ENCODE measurements at places on chromosomes 1 and 21. TPM values are rescaled to one million over a fixed set of nuclear protein-coding genes. Genes with fewer than 3 reads are reported as not detected.

The PCBP3 gene
- 0.78 TPM for total RNA-seq

The G0S2 gene
- 56.6 TPM for total RNA-seq

The AMIGO1 gene
- total RNA-seq: 11.8 TPM

The KPRP gene
- total RNA-seq: not detected

The DNMT3L gene
- total RNA-seq: not detected

The SERINC2 gene
- total RNA-seq: 36.7 TPM

The SMCP gene
- total RNA-seq: not detected

The ZZZ3 gene
- 141 TPM for total RNA-seq

The HPCAL4 gene
- 1.1 TPM for total RNA-seq

The FGR gene
- total RNA-seq: 165 TPM

The HAO2 gene
- total RNA-seq: not detected

GRCh38 chr1:234727018-234727940 lies 117.3 kb upstream of the IRF2BP2 start:
- DNase-seq: no peak

- DNase-seq: no peak
Measured at GRCh38 chr1:208019257-208019656, 108.3 kb upstream of the CD34 start.

DNA sequence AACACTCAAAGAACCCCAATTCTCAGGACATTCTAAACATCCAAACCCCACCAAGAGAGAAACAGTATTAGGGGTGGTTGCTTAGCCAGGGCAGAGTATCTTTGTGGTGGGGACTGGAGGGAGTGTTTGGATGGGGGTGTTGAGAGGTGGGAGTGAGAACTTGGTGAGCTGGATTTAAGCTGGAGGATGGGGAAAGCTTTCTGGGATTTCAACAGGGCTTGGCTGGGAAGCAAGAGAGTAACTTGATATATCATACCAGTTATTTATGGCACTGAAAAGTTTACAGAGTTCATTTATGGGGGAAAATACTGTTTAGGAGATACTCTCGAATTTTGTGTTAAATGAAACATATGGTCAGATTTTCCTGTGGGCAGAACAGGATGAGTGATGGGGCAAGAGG lies 6.8 kb upstream of the CNIH3 start:
- DNase-seq: no peak

DNA sequence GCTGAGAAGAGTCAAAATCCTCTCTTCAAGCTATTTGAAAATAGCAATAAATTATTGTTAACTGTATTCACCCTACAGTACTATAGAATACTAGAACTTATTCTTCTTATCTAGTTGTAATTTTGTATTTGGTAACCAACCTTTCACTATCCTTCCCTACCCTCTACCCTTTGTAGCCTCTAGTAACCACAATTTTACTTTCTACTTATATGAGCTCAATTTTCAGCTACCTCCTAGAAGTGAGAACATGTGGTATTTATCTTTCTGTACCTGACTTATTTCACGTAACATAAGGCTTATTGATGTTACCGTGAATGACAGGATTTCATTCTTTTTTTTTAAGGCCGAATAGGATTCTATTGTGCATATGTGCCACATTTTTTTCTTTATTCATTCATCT lies 30.0 kb downstream of the ZC3H11B start:
- DNase-seq: no peak

- no peak for DNase-seq
Measured at GRCh38 chr1:83043244-83043643, 955.7 kb downstream of the TTLL7 start.

DNA sequence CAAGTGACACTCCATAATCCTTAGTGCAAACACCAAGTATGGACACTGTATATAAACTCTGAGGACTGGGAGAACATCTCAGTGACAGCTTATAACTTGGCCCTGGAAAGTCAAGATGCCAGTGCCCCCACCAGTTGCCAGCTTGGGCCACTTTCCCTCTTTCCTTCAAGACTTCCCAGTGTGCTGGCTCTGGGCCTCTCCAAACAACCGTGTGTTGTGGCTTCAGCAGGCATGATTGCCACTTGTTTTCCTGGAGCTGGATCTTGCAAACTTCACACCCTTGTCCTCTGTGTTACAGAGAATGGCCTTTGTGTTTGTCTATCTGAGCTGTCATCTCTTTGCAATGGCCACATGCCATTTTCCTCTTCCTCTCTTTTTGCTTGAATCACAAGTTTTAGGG lies 37.0 kb downstream of the CCDC185 start:
- DNase-seq: no peak

- no peak for DNase-seq
Measured at GRCh38 chr21:29441651-29442050, 142.9 kb downstream of the BACH1 start.

GRCh38 chr1:43348343-43348808 lies 10.4 kb upstream of the CDC20 start:
- peak; percentile 37 for DNase-seq

- no peak for DNase-seq
Measured at GRCh38 chr1:57803586-57803985, 379.7 kb upstream of the DAB1 start.

DNA sequence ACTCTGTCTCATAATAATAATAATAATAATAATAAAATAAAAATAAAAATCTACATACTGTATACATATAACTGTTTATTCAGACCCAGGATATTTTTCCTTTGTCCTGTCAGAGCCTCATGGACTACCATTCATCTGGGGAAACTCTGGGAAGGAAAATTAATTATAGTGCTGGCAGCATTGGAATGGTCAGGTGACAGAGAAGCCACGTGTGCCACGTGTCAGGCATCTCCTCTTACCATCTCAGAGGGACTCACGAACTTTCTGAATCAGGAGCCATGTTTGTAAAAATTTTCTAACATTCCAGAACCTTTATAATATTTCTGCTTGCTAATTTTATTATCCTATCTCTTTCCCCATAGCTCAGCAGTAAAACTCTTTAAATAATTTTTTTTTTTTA lies 97.8 kb upstream of the HNRNPU start:
- no peak for DNase-seq

DNA sequence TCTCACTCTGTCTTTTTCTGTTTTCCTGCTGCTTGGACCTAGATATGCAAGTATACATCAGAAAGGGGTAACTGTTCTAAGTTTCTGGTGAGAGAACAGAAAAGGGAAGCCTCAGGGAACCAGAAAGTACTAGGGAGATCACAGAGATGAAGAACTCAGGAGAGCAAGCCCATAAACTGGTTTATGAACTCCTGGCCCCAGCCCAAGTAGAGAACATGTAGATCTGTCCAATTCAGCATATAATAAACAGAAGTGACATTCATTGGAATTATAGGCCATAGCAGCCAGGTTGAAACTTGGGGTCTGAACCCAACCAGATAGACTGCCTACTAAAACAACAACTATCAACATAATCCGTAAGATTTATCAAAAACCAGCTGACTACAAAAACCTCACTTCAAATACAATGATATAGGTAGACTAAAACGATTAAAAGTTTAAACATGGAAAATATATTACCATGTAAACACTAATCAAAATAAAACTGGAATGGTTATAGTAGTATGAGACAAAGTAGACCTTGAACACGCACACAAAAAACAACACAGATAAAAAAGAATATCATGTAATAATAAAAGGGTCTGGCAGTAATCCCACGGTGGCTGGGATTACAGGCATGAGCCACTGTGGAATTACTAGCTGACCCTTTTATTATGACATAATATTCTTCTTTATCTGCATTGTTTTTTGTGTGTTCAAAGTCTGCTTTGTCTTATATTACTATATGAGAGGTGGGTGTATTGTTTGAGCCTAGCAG lies 65.0 kb downstream of the ZSWIM5 start:
- DNase-seq: no peak

GRCh38 chr1:76232666-76233065 lies 158.1 kb downstream of the ST6GALNAC3 start:
- DNase-seq: no peak

DNA sequence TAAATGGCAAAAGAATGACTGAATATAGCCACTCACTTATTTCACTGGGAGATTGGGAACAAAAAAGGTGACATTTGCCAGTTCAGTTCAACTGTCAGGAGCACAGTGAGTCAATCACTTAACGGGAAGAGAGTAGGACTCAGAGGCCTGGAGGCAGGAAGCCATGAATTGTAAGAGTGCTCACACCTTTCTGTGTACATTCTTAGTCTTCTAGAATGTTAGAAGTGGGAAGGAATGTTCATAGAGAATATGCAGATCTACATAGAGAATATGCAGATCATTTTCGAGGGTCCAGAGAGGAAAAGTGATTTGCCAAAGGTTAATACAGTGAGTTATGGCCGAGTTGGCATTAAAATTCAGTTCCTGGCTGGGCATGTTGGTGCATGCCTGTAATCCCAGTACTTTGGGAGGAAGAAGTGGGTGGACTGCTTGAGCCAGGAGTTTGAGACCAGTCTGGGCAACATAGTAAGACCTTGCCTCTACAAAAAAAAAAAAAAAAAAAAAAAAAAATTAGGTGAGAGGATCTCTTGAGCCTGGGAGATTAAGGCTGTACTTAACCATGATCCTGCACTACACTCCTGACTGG lies 8.3 kb downstream of the IL20 start:
- DNase-seq: peak; percentile 46

- DNase-seq: no peak
Measured at GRCh38 chr1:200183637-200184036, 156.1 kb downstream of the NR5A2 start.

- DNase-seq: no peak
Measured at GRCh38 chr1:204853436-204853835, 17.2 kb upstream of the NFASC start.

GRCh38 chr1:183226361-183226760 lies 40.3 kb downstream of the LAMC2 start:
- no peak for DNase-seq

DNA sequence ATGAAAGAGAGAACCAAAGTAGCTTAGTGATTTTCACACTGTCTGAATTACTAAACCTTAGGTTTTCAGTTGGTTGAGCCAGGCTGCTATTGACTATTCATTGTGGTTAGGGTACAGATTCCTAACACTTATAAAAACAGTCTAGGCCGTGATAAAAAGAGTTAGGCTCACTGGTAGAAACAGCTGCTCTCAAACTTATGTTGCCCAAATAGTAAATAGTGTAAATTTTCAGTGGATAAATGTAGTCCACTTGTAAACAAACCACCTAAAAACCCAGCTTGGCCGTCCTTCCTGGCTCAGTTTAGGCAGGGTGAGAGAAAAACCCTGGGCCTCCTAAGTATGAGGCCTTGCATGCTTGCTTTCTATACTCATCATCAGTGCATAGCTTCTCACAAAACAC lies 34.9 kb downstream of the ARID1A start:
- no peak for DNase-seq

- DNase-seq: peak; percentile 89
Measured at GRCh38 chr1:52702886-52703787, 5.0 kb upstream of the COA7 start.

DNA sequence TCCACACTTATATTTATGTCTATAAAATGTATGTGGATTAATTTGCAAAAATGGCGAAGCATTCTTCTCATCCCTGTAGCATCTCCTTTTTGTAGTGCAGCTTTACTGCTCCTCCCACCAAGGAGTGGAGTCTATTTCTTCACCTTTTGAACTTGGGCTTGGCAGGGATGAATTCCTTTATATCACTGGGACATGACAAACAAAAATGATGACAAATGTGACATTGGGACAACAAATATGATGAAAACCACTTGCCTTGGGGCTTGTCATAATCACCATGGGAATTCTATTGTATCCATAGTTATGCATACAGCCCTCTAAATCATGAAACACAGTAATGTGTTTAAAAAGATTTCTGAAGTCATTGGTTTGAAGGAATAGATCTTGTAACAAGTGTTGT lies 155.0 kb downstream of the TNFSF18 start:
- DNase-seq: no peak

- DNase-seq: no peak
Measured at GRCh38 chr21:16678429-16679160, 834.2 kb upstream of the CXADR start.

DNA sequence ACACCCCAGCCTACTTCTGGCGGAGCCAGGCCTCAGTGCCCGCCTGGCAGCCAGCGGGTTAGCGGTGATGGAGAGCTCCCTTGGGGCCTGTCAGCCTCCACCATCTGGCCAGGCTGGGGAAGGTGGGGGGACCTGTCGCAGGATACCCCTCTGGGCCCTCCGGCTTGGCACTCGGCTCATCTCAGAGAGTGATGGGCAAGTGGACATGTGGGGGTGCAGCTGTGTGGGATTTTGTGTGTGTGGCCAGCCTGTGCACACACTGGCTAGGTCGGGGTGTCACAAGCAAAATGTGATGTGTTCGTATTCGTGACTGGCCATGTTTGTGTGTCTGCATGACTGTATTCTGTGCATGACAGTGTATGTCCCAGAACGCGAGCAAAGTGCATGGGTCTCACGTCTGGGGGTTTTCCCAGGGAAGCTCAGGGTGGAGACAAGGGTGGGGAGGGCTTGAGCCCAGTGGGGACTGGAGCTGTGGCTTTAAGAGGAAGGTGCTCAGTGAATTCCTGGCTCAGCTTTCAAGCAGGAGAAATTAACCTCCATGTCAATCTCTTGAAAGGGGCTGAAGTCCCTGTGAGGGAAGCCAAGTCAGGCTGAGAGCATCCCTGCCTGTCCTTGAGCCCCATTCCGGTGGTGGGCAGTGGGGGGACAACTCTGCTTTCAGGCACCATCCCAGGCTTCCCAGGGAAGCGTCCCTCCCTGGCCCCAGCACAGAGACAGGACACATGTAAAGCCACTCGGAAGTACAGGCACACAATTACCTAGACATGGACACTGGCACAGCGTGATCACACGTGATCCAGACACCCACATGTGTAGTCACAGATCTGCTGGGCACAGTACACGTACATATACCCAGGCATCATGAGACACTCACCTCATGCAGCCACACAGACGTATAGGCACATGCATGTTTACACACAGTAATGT lies 21.1 kb upstream of the ADGRB2 start:
- no peak for DNase-seq

GRCh38 chr1:110559157-110559556 lies 40.2 kb upstream of the KCNA10 start:
- no peak for DNase-seq

DNA sequence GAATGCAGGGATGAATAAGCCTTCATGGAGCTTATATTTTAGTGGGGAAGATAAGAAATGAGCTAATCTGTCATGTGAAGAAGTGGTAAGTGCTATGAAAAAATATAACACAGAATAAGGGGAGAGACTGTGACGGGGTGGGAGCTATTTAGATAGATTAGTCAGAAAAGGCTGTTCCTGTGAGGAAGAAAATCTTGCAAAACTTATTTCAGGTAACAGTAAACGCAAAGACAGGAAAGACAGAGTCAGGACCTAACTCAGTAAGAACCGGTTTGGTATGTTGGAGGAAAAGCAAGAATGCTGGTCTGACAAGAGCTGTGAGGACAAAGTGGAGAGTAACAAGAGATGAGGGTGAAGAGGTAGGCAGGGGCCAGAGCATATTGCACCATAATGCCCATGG lies 22.0 kb downstream of the GNAI3 start:
- no peak for DNase-seq

- DNase-seq: no peak
Measured at GRCh38 chr1:94792473-94793295, 27.5 kb upstream of the SLC44A3 start.

GRCh38 chr1:231020816-231021215 lies 19.2 kb downstream of the FAM89A start:
- DNase-seq: no peak
